NCI-H2171 treated with DMSO at 0.1 percent for 48 hours (cell line): ENCODE measurements at places on chromosomes 7 and 10.

DNA sequence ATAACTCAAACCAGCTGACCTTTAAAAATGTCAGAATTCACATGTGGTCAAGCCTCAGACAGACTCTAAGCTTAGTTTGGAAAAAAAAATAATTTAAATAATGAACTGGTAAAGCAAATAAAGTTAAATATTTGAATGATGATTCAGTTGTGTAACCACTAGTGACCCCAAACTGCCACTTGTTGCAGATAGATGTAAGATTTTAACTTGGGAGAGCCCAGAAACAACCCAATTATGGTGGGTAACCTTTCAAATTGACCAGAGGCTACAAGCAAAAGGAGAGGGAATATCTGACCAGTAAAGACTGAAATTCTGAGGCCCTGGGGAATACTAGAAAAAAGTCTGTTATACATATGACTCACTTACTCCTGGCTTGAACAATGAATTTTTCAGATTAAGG is 268.1 kb downstream of the HPSE2 start:
- DNase-seq = no peak

DNA sequence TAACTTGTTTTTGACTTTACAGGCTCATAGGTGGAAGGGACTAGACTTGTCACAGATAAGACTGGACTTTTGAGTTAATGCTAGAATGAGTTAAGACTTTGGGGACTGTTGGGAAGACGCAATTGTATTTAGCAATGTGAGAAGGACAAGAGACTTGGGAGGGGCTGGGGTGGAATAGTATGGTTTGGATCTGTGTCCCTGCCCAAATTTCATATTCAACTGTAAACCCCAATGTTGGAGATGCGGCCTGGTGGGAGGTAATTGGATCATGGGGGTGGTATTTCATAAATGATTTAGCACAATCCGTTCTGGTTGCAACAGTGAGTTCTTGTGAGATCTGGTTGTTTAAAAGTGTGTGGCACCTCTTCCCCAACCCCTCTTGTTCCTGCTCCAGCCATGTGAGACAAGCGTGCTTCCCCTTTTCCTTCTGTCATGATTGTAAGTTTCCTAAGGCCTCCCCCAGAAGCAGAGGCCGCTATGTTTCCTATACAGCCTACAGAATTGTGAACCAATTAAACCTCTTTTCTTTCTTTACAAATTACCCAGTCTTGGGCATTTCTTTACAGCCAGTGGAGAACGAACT is 22.6 kb downstream of the RNF216 start:
- DNase-seq = no peak

- DNase-seq = no peak
These were observed 453.2 kb downstream of the DPP6 start for GRCh38 chr7:154505362-154505761.

- DNase-seq = no peak
These were observed 11.7 kb downstream of the RBP3 start for GRCh38 chr10:47359626-47360418.

DNA sequence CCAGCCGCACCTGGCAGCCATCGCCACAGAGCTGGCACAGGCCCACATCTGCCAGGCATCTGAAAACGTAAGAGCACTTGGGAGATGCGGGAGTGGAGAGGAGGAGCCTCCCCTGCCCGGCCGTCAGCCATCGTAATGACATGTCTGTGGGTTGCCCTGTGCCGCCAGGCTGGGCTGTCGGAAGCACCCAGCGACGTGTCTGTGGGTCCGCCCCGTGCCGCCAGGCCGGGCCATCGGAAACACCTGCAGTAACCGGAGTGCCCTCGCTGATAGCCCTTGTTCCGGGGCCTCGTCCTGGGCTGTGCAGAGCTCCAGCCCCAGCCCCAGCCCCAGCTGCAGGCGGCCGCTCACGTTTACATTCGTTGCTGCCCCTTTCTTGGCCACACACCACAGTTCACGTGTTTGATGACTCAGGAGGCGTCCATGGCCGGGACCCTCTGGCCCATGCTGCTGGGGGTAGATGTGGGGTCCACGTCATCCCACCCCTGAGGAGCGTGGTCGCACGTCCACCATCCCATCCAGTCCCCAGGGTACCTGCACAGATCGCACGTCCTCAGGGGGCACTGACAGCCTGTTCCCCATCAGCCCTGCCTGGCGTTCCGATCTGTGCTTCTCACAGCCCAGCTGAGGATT is 30.0 kb upstream of the PRKAR1B start:
- no peak for DNase-seq

DNA sequence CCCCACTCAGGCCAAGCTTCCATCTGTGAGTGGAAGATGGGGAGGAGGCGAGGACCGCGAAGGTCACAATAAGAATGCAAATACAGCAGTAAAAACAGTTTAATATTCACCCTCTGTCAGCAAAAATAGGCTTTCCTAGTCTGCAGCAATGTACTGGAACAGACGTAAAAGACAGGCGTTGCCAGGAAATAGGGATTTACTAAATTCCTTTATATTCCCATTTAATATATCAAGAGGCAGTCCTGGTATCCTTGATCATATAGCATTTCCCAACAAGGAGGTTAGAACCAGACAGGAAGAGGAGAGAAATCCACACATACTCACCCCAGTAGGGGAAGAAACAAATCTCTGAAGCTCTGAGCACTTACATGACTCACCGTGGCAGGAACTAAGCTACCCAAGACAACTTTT is 1054.9 kb upstream of the C7orf33 start:
- DNase-seq = no peak

DNA sequence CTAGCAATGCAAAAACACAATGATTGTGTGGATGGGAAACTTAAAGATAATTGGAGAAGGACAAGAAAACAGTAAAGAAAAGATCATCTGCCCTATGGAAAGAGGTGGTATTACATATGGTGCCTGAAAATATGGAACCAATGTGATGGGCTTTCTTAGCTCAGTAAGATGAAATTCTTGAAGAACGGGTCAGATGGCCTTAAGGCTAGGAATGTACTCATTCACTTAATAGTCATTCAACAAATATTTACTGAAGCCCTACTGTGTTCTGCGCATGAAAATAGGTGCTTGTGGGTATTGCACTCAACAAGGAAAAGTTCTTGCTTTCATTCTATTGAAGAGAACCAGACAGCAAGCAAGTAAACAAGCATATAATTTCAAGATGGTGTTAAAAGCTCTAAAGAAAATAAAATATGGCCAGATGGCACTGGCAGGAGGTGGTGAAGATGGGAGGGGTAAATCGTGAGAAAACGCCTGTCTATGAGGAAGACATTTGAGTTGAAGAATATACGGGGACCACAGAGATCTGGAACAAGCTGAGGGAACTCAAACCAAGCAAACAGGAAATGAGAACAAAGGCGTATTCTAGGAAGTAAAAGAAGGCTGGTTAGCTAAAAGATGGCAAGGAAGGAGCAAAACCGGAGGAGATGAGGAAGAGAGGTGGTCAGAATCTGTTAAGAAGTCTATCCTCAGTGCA is 179.7 kb downstream of the ANK3 start:
- peak; percentile 64 for DNase-seq

DNA sequence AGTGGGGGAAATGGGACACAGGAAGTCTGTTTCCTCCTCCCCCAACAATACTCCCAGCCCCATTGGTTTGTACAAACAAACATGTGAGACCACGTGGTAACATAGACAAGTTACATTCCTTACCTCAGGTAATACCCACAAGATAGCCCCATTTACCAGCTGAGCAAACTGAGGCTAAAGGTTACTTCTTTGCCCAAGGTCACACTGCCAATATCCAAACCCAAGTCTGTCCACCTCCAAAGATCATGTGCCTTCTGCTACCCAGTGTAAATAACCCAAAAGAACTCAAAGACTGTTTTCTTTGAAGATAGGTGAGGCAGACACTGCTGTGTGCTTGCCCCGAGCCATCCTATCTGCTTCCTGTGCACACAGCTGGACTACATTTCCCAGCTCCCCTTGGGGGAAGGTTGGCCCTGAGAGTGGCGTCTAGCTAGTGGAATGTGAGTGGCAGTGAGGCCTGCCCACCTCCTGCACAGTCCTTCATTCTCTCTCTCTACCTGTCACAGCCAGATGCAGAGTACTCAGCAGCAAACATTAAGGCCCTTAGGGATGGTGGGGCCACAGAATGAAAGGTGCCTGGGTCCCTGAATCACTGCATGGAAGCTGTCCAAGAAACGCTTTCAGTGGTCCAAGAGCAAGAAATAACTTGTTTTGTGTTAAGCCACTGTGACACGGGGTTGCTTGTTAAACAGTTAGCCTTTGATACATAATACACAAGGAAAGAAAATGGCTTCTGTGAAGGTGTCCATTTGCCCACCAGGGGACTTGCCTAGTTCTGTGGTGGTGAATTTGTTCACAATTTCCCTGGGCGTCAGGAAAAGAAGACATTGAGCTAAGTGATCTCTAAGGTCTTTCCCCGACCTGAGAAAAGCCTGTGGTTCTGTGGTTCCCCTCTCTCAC is 257.7 kb upstream of the NFE2L3 start:
- DNase-seq = peak; percentile 19

GRCh38 chr10:2188371-2188770 is 451.0 kb upstream of the ADARB2 start:
- DNase-seq = no peak

DNA sequence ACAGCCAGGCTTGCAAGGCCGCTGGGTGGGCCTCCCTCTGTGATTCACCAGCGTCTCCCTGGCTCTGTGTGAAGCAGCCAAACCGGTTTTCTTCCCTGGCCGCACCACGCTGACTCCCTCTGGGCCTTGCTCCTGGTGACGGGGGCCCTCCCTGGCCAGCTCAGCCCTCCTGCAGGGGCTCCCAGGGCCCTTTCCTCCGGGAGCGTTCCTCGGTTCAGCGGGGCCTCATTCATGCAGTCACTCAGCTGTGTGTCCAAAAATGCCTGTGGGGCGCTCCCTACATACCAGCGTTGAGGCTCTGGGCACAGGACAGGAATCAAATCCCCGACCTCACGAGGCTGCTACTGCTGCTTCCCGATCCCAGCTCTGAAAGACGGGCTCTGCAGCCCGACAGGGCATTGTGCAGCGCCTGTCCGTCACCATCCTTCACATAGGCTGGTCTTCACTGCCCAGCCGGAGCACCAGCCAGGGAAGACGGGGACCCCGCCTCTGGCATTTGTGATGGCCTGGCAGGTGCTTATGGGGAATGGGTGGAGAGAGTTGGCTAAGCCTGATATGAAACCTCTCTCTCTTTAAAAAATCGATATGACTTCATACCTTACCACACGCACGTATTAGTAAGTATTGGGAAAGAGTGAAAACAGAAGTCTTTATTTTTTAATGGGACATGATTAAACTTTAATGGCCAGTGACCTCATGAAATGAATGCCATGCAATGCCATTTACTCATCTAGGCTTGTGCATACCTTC is 110.0 kb upstream of the SHH start:
- no peak for DNase-seq

DNA sequence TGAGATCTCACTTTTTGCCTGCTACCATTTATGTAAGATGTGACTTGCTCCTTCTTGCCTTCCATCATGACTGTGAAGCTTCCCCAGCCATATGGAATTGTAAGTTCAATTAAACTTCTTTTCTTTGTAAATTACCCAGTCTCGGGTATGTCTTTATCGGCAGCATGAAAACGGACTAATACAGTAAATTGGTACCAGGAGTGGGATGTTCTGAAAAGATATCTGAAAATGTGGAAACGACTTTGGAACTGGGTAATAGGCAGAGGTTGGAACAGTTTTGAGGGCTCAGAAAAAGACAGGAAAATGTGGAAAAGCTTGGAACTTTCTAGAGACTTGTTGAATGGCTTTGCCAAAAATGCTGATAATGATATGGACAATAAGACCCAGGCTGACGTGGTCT is 10.6 kb upstream of the GARIN1A start:
- no peak for DNase-seq

DNA sequence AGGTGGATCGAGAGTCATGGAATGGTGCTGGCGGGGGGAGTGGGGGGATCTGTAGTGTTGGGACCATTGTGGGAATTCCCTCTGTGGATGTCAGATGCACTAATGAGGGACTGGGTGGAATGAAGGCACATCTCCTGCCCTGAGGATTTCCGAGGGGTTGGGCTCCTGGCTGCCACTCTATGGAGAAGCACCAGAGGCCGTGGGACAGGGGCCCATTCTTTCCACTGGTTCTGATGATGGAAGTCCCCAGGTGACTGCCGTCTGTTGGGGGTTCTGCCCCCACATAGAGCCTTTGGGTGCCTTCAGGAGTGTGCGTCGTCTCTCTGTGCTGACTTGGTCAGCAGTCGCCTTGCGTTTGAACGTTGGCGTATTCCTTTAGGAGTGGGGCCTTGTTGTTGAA is 202.9 kb downstream of the GLRX3 start:
- DNase-seq = no peak

GRCh38 chr7:114997487-114998404 is 75.9 kb downstream of the MDFIC start:
- DNase-seq = no peak
